ENCODE measurements at places on chromosomes 12 and 14.

DNA sequence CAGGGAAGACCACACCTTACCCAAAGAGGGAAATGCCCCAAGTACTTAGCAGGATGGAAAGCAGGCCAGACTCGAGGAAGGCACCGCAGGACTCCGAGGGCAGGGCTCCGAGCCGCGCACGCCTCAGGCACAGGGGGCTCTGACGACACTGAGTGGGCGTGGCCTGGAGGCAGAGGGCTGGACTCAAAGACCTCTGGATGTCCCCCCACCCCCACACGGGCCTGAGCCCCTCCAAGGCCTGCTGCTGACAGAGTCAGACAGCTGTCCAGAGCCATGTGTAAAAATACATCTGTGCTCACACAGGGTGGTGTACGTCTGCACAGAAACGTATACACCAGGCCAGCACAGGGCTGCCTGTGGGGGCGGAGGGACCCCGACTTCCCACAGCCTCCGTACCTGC is 1.4 kb downstream of the AKT1 start:
- no peak for DNase-seq

GRCh38 chr14:76654573-76655108 is 106.6 kb upstream of the VASH1 start:
- DNase-seq: no peak

- DNase-seq: no peak
Observed at GRCh38 chr14:69226178-69226577, 33.8 kb upstream of the GALNT16 start.

- DNase-seq: no peak
Observed at GRCh38 chr12:26100666-26101349, 24.0 kb downstream of the BHLHE41 start.

DNA sequence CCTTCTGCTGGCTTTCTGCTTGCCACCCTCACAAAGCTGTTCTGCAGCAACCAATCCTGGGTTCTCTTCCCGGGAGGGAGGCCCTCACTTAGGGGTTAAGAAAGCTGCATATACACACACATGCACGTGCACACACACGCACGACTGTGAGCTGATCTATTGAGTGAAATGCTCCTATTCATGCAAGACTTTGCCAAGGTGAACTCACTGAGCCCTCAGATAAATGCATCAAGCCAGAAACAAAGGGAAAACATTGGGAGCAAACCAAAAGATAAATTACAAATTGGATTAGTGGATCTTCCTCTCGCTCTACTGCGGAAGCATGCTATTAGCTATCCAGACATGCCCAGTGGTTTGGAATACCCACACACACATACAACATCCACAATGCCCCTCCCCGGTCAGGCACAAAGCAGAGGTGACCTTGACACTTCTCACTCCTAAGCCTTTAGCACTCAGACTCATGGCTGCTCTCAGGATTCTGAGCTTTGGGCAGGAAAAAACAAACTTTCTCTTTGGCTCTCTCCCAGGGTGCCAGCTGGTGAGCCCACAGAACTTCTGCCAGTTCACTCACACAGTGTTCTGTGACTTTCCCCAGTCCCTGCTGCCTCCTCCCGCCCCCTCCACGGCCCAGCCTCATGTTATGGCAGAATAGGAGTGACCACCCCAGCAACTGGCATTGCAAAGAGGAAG is 320.0 kb downstream of the DPF3 start:
- no peak for DNase-seq

- DNase-seq: no peak
Observed at GRCh38 chr12:120199595-120200306, 1.2 kb downstream of the RPLP0 start.

- DNase-seq: no peak
Observed at GRCh38 chr12:76872415-76872814, 6.4 kb downstream of the CSRP2 start.

- DNase-seq: no peak
Observed at GRCh38 chr12:109560867-109561710, 12.2 kb downstream of the MMAB start.

- DNase-seq: no peak
Observed at GRCh38 chr12:34294671-34295365, 272.5 kb downstream of the ALG10 start.

DNA sequence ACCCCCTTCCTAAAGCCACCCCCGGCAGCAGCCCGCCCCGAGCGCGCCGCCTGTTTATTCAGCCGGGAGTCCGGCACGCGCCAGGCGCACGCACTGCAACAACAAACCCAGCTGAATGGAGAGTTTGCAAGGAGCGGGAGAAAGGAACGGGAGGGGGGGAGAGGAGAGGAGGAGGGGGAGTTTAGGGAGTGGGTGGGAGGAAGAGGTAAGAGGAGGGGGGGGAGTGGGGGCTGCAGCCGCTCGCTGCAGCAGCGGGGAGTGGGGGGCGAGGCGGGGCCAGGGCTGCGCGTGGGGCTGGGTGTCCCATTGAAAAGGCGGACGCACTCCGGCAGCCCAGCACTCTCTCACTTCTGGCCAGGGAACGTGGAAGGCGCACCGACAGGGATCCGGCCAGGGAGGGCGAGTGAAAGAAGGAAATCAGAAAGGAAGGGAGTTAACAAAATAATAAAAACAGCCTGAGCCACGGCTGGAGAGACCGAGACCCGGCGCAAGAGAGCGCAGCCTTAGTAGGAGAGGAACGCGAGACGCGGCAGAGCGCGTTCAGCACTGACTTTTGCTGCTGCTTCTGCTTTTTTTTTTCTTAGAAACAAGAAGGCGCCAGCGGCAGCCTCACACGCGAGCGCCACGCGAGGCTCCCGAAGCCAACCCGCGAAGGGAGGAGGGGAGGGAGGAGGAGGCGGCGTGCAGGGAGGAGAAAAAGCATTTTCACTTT is at the start of gene ASCL1:
Gene ASCL1 (plus strand): TSS at position 336 of the 712 bp plus-strand sequence. CDS start 571 bp downstream, outside the sequence.
- DNase-seq: no peak

DNA sequence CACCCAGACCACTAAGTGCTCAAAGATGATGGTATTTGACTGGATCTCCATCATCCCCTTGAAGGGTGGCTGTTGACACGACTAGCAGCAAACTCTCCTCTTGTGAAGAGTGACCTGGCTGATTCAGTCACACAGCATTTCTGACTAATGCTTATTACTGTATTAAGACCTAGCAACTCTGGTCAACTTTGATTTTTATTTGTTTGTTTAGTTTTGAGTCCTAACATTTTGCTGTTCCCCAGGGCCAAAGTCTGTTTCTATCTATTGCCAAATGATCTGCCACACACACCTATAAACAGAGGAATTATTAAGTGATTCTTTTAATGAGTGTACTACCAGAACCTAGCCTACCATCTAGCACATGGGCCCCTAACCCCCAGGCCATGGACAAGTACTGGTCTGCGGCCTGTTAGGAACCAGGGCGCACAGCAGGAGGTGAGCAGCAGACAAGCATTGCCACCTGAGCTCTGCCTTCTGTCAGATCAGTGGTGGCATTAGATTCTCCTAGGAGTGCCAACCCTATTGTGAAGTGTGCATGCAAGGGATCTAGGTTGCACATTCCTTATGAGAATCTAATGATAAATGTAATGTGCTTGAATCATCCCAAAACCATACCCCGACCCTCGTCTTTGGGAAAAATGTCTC is 120.0 kb downstream of the RPS6KA5 start:
- no peak for DNase-seq

DNA sequence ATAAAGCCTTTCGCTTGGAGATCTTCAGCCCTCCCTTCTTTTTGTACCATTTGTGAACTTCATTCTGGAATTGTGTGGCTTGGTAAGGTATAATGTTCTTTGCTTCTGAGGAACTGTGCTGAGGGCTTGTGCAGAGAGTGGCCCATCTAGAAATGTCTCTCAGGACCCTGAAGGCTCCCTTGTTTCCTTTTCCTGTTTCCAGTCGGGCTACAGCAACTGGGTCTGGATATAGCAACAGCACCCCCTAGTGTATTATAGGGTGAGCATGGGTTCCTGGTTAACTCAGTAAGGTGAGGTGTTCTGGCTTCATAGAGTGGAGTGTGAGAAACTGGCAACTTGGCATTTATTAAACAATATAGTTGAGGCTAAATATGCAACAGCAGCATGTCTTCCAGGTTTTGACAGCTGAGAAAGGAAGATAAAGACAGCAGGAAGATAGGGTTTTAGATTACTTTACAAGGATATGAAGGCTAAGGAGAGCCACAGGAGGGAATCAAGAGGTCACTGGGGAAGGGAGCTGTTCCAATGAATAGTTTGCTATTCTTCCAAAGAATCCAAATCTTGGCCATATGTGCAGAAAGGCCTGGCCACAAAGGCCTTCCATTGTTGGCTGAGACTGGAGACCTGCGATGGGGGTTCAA is 49.1 kb upstream of the RNU6-8 start:
- DNase-seq: no peak

- no peak for DNase-seq
Observed at GRCh38 chr14:65413739-65414045, 1.2 kb downstream of the FUT8 start.

DNA sequence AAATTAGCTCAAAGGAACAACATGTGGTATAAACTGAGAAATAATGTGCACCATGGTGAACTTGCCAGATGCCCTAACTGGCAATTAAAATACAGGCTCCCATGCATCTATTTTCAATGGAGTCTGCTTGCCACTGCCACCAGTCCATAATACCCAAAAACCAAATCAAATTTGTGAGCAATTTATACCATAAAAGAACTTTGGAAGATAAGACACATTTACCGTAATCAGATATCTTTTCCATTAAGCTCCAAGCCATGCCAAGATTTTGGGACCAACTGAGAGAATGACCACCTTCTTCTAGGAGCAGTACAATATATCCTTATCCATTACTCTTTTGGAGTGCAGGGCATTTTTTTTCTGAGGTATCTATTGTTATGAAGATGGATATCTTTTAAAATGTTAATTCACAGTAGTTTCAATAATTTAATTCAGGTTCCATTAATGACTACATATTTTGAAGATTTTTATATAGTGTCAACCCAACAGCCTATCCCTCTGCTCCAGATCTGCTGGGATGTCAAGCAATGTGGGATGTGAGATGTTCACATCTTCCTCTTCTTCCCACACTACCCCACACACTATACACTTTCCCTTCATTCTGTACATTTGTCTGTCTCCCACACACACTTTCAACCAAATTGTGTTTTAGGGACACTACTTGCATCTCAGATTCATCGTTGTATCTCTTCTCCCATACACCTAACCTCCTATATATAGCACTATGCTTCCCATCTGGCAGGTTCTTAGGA is 53.3 kb downstream of the KIF21A start:
- no peak for DNase-seq

GRCh38 chr12:27246774-27247173 is 2.7 kb downstream of the STK38L start:
- DNase-seq: no peak

DNA sequence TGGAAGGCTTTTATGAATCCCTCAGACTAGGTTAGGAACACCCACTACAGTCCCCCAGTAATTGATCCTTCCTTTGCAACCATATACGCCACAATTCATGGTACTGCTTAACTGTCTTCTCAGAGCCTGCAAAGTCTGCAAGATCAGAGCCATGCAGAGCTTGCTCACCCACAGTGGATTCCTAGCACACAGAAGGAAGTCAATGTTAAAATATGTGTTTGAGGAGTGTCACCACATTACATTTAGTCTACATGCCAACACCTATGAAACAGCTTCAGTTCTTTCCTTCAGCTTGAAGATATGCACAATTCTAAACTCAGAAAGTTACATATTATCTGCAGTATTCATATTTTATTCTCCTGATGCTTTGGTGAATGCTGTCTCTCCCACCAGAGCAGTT is 138.5 kb downstream of the NDUFA12 start:
- no peak for DNase-seq
